ENCODE measurements at places on chromosomes 1 and 21. TPM values are rescaled to one million over a fixed set of nuclear protein-coding genes. Genes with fewer than 3 reads are reported as not detected.

CFHR3 gene
- total RNA-seq: not detected

CKS1B gene
- 16.8 TPM for total RNA-seq

- H3K36me3 ChIP-seq: no peaks in the 10 kb centered on the region
- H3K27me3 ChIP-seq: no peaks in the 10 kb centered on the region
- no peak overlapping the region for H3K27ac ChIP-seq
- H3K4me3 ChIP-seq: no peak overlapping the region
- H3K4me1 ChIP-seq: no peaks in the 10 kb centered on the region
Observed at GRCh38 chr1:151485685-151486255, 25.4 kb upstream of the CGN start.

NPPB gene
- total RNA-seq: not detected

ETNK2 gene
- 2.8 TPM for total RNA-seq

DNA sequence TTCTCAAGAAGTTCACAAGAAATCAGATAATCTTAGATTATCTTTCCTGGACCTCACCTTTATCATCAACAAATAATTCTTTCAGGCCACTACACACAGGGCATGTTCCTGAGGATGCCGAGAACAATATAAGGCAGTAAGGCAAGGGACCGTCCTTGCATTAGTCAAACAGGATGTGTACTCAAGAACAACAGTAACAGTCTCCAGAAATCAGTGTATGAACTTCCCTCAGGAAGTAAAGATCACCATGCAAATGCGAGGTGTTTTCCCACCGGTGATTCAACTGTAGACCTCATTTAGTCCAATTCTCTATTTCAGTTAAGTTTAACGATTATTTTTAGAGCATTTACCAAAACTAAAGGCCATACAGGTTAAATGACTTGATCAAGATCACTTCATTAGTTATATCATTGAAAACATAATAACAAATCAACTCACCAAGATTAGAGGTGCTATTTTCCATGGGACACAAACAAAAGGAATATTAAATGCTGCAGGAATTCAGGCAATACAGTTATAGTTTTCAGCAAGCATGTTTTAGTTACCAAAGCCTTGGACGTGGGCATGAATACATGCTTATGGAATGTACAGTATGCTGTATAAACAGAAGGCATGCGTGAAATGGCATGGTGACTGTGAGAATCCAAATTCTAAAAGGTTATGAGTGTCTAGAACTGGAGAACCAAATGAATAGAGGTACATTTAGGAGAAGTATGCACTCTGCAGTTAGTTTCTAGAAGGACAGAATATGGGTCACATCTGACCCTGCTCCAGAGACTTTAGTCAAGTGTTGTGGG is 145.2 kb downstream of the TNR start:
- peaks cover 55% of the 10 kb centered on the region for H3K4me1 ChIP-seq
- DNase-seq: peak; percentile 65
- H3K4me3 ChIP-seq: no peak overlapping the region

- H3K4me3 ChIP-seq: no peak overlapping the region
- no peaks in the 10 kb centered on the region for H3K36me3 ChIP-seq
- no peak for DNase-seq
- H3K27me3 ChIP-seq: no peaks in the 10 kb centered on the region
Observed at GRCh38 chr1:30522031-30523004, 201.1 kb downstream of the MATN1 start.

DNA sequence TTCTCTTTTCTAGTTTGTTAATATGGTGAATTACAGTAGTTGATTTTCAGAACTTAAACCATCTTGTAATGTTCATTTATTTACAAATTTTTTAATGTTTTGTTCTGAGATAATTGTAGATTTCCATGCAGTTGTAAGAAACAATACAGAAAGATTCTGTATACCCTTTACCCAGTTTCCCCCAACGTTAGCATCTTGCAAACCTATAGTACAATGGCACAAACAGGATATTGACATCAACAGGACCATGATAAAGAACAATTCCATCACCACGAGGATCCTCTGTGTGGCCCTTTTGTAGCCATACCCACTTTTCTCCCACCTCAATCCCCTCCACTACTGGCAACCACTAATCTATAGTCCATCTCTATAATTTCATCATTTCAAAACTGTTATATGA is 33.3 kb downstream of the COL6A1 start:
- peaks cover 15% of the 10 kb centered on the region for H3K27me3 ChIP-seq
- no peaks in the 10 kb centered on the region for H3K36me3 ChIP-seq
- H3K4me3 ChIP-seq: no peak overlapping the region
- no peak overlapping the region for H3K27ac ChIP-seq

GRCh38 chr1:51953079-51953478 is 37.4 kb downstream of the RAB3B start:
- no peak overlapping the region for H3K27ac ChIP-seq
- DNase-seq: no peak
- H3K4me3 ChIP-seq: no peak overlapping the region
- H3K36me3 ChIP-seq: no peaks in the 10 kb centered on the region
- H3K27me3 ChIP-seq: no peaks in the 10 kb centered on the region

NRAS gene
- 35.3 TPM for total RNA-seq

GRCh38 chr1:37465593-37466517 is 8.5 kb upstream of the ZC3H12A start:
- H3K27me3 ChIP-seq: no peaks in the 10 kb centered on the region
- no peaks in the 10 kb centered on the region for H3K4me1 ChIP-seq
- H3K27ac ChIP-seq: no peak overlapping the region
- no peak for DNase-seq
- no peaks in the 10 kb centered on the region for H3K36me3 ChIP-seq
- no peak overlapping the region for H3K4me3 ChIP-seq

DNA sequence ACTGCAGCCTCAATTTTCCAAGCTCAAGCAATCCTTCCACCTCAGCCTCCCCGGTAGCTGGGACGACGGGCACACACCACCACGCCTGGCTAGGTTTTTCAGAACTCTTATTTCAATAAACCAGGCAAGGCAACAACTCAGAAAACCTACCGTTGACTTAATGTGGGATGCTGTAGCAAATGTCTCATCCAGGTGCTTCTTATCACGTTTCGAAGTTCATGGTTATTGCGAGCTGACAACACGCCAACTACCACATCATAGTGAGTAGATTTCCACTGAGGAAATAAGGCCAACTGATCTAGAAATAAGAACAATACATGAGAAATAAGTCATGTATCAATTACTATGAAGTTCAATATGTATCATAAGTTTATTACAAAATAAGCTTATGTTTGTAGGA is 9.7 kb downstream of the B3GALNT2 start:
- peaks cover 4% of the 10 kb centered on the region for H3K36me3 ChIP-seq
- H3K4me1 ChIP-seq: no peaks in the 10 kb centered on the region
- no peak overlapping the region for H3K27ac ChIP-seq
- DNase-seq: no peak

GRCh38 chr1:224828691-224829090 is 100.8 kb upstream of the DNAH14 start:
- H3K4me1 ChIP-seq: no peaks in the 10 kb centered on the region
- no peak overlapping the region for H3K4me3 ChIP-seq
- DNase-seq: no peak
- no peaks in the 10 kb centered on the region for H3K27me3 ChIP-seq

TMOD4 gene
- 3.5 TPM for total RNA-seq

- no peak overlapping the region for H3K27ac ChIP-seq
- H3K27me3 ChIP-seq: no peaks in the 10 kb centered on the region
- H3K4me3 ChIP-seq: no peak overlapping the region
- no peaks in the 10 kb centered on the region for H3K4me1 ChIP-seq
- no peaks in the 10 kb centered on the region for H3K36me3 ChIP-seq
- no peak for DNase-seq
Observed at GRCh38 chr1:169557131-169557530, 29.1 kb downstream of the F5 start.

- H3K27me3 ChIP-seq: no peaks in the 10 kb centered on the region
- no peaks in the 10 kb centered on the region for H3K36me3 ChIP-seq
- H3K4me1 ChIP-seq: no peaks in the 10 kb centered on the region
- no peak overlapping the region for H3K27ac ChIP-seq
Observed at GRCh38 chr1:224539971-224540370, 76.1 kb upstream of the CNIH3 start.

DNA sequence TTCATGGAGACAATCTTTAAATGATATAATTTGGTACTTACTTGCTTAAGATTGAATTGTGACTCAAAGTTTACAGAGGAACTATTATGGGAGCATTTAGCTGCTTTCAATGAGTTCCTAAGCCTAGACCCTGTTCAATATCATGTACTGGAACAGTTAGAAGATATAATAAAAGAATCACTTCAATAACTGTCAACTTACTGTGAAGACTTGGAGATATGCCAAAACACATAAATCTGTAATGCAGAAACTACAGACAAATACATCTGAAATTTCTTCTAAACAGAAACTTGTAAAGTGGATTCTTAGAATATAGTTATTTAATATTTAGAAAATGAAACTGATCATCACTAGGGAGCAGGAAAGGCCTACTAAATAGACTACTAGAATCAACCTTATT is 259.3 kb downstream of the HLX start:
- H3K27ac ChIP-seq: no peak overlapping the region
- no peaks in the 10 kb centered on the region for H3K27me3 ChIP-seq
- DNase-seq: no peak
- no peak overlapping the region for H3K4me3 ChIP-seq
- no peaks in the 10 kb centered on the region for H3K36me3 ChIP-seq
- H3K4me1 ChIP-seq: no peaks in the 10 kb centered on the region

- H3K36me3 ChIP-seq: no peaks in the 10 kb centered on the region
- H3K27ac ChIP-seq: no peak overlapping the region
- H3K4me3 ChIP-seq: no peak overlapping the region
Observed at GRCh38 chr1:245014247-245015029, 140.3 kb upstream of the KIF26B start.

GRCh38 chr1:22143065-22144033 is at the start of gene WNT4:
Gene WNT4 (minus strand): TSS chr1:22143097. CDS start chr1:22142922, 175 bp downstream.
- H3K4me3 ChIP-seq: no peak within 1 kb of the TSS
- no peak within 1 kb of the TSS for H3K27ac ChIP-seq
- H3K36me3 ChIP-seq: no peaks in the 10 kb centered on the region
- H3K27me3 ChIP-seq: peaks cover 15% of the 10 kb centered on the region
- peak; percentile 54 for DNase-seq

GUCA2B gene
- not detected for total RNA-seq

LCE7A gene
- total RNA-seq: not detected

KCND3 gene
- not detected for total RNA-seq

DNA sequence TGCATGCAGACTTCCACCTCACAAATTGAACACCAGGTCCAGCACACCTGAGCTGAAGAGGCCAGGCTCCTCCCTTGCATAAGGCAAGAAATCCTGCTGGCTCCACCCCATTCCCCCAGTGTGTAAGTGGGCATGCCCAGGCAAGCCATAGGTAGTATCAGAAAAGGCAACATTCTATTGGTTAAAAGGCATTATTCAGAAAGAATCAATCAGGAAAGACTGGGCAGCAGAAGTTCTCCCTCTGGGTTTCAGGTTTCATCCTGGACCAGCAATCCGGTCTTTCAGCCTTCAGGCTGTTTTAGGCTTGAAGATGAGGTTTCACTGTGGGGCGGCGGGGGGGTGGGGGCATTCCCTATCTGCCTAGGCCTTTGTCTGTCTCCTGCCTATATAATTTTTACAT is 42.0 kb upstream of the LHX8 start:
- H3K36me3 ChIP-seq: no peaks in the 10 kb centered on the region
- H3K27me3 ChIP-seq: no peaks in the 10 kb centered on the region
- H3K27ac ChIP-seq: no peak overlapping the region
- H3K4me3 ChIP-seq: no peak overlapping the region
- DNase-seq: no peak

LIN9 gene
- total RNA-seq: 6.7 TPM

DNA sequence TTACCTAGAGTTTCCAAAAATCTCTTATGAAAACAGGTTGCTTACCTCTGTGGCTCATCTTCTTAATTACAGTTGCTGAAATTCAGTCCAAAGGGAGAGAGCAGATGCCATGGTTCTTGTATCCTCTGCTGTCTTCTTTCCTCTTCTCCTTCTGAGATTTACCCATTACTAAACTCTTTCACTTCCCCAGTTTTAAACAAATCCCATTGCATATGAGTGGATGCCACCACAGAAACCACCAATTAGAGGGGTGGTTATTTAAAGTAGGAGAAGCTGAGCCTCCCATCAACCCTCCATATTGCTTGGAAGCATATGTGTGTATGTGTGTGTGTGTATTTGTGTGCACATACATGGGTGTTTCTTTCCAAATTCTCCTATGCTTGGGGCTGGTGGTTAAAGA is 128.5 kb upstream of the KCNK1 start:
- H3K27ac ChIP-seq: no peak overlapping the region
- no peak for DNase-seq
- no peak overlapping the region for H3K4me3 ChIP-seq
- no peaks in the 10 kb centered on the region for H3K27me3 ChIP-seq
- no peaks in the 10 kb centered on the region for H3K36me3 ChIP-seq

DNA sequence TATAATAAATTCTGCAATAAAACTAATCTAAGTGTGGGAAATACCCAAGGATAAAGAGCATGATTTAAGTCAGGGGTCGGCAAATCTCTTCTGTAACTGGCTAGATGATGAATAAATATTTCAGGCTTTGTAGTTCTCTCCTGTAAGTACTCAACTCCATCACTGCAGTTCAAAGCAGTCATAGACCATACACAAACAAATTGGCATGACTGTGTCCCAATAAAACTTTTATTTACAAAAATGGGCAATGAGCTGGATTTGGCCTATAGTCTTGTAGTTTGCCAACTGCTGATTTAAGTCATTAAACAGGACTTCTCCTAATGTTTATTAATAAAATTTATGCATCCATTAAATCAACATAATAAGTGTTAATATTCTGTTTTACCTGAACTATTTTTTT is 49.4 kb downstream of the EDEM3 start:
- no peak for DNase-seq
- peaks cover 8% of the 10 kb centered on the region for H3K36me3 ChIP-seq
- H3K4me3 ChIP-seq: no peak overlapping the region
- no peak overlapping the region for H3K27ac ChIP-seq
- no peaks in the 10 kb centered on the region for H3K27me3 ChIP-seq

NIBAN1 gene
- 13.2 TPM for total RNA-seq

DNA sequence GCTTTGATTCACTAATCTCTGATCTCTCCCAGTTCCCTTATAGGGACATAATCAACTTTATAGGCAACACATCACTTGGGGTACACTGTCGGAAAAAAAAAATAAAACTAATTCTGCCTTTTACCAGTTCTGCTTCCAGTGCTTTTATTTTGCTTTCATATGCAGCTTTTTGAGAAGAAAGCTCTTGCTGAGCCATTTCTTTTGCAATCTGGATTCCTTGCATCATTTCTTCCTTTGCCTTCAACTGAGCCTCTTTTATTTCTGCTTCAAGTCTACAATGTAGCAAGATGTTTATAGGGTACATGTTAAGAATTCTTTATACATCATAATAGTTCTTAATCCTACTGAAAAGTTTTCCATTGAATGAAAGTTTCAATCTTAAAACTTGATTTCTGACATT is 30.6 kb downstream of the KIF14 start:
- DNase-seq: no peak
- no peak overlapping the region for H3K4me3 ChIP-seq
- H3K27me3 ChIP-seq: no peaks in the 10 kb centered on the region
- H3K4me1 ChIP-seq: no peaks in the 10 kb centered on the region

DNA sequence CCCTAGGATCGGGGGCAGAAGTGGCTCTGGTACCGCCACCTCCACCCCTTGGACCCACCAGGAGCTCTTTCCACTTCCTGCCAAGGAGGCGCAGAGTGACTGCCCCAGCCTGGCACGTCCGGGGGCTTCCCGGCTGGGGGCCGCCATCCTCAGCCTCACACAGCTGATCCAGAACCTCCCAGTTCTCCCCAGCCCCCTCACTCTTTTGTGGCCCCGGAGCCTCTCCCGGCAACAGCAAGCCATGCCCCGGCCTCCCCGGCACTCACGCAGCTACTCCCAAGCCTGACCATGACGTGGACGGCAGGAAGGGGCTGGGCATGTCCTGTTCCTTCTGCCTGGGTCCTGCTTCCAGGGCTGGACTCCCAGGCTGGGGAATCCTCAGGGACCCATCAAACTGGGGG is 17.1 kb downstream of the TP73 start:
- no peaks in the 10 kb centered on the region for H3K27me3 ChIP-seq
- H3K4me3 ChIP-seq: no peak overlapping the region
- no peaks in the 10 kb centered on the region for H3K36me3 ChIP-seq

Data from B cell (primary cell).